Renal pelvis (tissue), 12 donors: ENCODE measurements at places on chromosomes 7 and 10.
A peak's percentile ranks its signal among the peaks of the same experiment; 100 is the strongest.

- DNase-seq: no peak
Measured at GRCh38 chr7:150421831-150422230, 28.6 kb upstream of the GIMAP8 start.

DNA sequence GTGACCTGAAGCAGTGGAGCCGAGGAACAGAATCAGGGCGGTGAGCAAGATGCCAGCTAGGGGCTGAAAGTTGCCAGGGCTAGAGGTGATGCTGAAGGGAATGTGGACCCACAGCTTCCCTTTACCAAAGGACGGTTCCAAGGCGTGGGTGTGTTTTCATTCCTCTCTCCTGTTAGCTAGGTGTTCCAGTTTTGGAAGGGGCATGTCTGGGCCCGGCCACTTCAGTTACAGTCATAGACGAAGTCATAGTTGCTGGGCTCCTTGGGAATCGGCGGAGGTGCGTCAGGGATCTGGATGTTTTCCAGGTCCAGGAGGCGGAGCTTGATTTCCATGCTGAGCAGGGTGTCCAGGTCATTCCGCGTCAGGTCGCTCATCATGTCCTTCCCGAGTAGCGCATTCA is 131.0 kb upstream of the AOAH start:
- DNase-seq: no peak

GRCh38 chr10:110456046-110456445 is 41.7 kb upstream of the DUSP5 start:
- DNase-seq: no peak

GRCh38 chr7:121608785-121609184 is 212.7 kb upstream of the FAM3C start:
- no peak for DNase-seq

DNA sequence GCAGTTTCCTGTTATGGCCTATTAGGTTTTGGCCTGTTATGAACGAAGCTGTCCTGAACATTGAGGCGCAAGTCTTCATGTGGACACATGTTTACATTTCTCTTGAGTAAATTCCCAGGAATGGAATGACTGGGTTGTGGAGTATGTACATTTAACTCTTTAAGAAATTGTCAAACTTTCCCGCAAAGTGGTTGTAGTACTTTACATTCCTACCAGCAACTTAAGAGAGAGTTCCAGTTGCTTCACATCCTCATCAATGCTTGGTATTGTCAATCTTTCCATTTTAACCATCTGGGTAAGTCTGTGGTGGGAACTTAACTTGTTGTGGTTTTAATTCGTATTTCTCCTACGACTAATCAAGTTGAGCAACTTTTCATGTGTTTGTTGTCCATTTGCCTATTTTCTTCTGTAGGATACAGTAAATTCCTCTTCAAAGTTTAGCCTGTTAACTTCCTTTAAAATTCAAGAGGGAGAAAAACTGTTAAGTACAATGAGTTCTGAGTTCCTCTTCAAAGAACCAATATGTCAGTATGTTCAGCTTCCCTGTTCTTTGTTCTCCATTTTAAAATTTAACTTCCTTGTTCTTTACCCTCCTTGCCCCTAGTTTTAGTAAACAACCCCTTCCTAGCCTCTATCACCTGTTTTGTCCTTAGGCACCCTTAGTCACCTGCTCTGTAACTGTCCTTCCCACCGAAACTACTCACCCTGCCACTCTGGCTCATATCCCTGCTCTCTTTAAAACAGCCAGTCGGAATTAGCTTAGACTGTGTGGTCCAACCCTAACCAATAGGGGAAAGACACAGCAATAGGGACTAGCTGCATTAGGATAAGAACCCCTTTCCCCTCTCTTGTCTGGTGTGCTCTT is 74.0 kb downstream of the FAM241B start:
- no peak for DNase-seq

DNA sequence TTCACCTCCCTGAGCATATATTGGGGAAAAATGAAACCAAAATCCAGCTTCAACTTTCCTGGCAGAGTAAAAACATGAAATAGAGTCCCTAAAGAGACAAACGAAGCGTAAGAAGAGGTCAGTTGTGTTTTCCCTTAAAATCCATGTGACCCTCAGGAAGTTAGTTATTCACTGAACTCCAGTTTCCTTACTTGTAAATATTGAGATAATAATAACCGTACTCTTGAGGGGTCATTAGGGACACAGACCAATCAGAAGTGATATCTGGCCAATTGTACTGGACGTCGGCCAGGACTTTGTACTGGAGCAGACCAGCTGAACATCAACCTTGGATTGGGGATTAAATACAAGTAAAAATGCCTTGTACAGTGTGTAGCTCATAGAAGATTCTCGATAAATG is 167.0 kb downstream of the GATA3 start:
- DNase-seq: no peak

DNA sequence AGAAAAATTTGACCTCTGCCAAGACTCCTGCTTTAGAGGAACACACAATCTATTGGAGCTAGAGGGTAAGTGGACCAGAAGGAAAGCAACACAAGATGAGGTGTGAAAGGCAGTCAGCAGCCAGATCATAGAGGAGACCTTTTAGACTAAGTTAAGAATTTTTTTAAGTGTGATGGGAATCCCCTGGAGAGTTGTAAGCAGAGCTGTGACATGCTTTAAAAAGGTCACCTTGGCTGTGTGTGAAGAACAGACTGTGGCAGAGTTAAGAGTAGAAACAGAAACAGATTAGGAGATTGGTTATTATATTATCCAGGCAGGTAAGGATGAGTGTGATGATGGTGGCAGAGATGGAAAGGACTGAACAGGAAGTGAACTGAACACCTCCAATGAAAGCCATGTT is 23.5 kb downstream of the CPEB3 start:
- DNase-seq: no peak

GRCh38 chr10:91907033-91907594 is 2.2 kb downstream of the FGFBP3 start:
- no peak for DNase-seq

GRCh38 chr10:12597788-12598765 is 248.7 kb downstream of the CAMK1D start:
- no peak for DNase-seq

GRCh38 chr7:148110097-148110868 is 480.3 kb upstream of the C7orf33 start:
- DNase-seq: no peak

DNA sequence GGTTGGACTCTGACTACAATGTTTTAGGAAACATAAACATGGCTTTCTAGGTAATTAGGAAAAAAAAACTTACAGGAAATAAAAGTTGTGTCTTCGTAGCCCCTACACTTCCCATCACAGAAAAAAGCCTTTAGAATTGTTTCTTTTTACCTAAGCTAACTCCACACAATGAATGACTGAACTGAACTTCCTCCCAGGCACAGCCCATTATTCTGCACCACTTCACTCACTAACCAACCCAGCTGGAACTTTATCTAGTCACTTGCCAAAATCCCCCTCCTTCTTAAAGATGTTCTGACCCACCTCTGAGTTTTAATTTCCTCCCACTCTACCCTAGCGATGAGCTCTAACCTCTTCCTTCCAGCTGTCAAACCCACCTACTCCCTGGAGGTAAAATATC is 91.7 kb upstream of the MEOX2 start:
- no peak for DNase-seq

DNA sequence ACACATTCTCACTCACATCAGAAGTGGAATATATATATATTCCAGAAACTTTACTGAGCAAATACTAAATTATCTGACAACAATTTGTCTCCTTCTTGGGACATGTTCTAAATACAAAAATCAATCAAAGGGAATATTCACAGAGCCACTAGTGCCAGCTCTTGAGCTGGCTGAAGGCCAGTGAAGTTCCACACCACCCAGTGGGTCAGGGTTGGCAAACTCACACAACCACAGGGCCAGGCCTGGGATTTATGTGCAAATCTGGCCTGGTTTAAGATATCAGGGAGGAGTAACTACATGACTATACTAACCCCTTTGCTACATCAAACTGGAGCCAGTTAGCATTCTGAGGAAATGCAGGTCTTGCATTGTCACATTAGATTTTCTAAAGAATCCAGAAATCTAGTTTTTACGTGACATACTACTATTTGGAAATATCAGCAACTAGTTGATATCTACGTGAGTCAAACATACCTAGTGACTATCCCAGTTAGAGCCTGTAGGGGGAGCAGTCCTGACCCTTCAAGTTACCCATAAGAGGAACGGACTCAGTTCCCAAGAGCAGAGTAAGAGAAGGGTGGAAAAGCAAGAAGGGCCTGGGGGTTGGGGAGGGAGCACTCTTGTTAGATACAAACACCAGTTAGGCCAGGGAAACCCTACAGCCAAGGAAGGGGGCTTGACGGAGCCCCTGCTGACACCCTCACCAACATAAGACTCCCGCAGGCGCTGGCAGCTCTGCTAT is 600.4 kb downstream of the KCNMA1 start:
- no peak for DNase-seq

DNA sequence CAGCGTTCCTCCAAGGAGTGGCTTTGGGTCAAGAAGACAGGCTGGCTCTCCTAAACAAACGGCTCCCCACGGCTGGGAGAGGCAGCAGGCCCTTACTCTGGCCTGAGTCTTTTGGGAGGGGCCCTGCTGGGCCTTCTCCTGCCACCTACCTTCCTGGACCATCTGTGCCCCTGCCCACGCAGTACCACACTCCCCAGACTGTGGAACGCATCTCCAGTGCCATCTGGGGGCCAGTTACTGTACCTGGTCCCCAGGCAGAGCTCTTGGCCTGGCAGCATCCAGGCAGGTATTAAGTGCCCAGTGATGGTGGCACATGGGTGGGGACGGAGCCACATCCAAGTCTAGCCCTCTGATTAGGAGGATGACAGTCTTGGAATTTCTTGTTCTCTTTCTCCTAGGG is 14.4 kb downstream of the ALKBH4 start:
- DNase-seq: no peak

DNA sequence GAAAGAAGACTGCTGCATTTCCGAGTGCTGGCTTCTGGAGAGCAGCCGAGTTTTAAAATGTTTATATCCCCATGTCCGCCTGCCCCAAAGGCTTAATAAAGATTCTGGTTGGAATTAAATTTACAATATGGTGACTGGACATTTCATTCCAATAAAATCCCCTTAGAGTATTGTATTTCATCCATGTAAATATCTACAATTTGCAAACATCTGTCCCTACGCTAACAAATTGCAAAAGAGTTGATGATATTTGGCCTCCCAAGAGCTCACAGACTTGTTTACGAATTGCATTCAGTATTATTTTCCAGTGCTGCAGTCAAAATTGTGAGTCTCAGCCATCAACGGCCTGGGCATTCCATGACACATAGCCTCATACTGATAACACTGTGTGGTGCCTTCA is 50.1 kb downstream of the PLEKHS1 start:
- no peak for DNase-seq

DNA sequence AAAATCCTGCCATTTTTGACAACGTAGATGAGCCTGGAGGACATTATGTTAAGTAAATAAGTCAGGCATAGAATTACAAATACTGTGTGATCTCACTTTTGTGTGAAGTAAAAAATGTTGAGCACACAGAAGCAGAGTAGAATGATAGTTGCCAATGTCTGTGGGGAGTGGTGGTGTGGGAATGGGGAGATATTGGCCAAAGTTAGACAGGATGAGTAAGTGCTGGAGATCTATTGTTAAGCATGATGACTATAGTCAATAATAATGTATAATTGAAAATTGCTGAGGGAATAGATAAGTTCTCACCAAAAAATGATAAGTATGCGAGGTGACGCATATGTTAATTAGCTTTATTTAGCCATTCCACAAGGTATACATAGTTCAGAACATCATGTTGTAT is 92.0 kb downstream of the GPR85 start:
- no peak for DNase-seq

DNA sequence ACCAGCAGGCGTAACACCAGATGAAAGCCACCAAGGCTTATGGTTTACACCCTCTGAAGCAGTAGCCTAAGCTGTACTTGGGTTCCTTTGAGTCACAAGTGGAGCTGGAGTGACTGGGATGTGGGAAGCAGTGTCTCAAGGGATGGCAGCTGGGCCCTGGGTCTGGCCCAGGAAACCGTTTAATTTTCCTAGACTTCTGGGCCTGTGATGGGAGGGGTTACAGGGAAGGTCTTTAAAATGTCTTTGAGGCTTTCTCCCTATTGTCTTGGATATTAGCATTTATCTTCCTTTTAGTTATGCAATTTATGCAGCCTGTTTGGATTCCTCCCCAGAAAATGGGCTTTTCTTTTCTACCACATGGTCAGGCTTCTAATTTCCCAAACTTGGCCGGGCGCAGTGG is 568.2 kb downstream of the ANKRD7 start:
- DNase-seq: no peak

- no peak for DNase-seq
Measured at GRCh38 chr7:55073051-55073511, 54.3 kb downstream of the EGFR start.

DNA sequence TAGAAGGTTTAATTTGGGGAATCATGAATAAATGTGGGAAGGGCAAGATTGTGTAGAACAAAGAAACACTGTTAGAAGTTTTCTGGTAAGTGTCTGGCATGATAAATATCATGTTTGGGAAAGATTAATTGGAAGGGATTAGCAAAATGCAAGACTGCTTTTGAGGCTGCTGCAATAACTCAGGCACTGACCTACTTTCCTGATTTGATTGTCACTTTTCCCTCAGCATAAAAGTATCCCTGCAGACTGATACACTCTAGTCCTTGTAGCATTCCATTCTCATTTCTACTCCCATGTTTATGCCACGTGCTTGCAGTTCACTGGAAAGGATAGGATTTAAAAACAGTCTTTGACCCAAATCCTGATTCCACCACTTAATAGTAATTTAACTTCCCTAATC is 303.3 kb upstream of the SEMA3A start:
- no peak for DNase-seq

DNA sequence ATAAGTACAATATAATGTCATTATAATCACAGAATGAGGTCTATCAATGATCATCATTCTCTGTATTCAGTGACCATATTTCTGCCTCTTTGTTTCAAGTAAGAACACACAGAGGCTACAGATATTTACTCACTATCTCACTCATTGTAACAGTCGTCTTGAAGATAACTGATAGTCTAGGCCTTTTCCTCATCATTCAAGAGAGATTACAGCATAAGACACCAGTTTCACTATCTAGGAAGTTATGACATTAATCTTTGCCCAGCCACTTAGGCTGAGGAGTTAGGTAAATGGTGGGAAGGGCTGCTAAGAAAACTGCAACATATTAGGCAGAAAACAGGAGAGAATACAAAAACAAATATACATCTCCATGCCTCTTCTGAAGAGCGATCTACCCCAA is 125.3 kb downstream of the CHCHD3 start:
- no peak for DNase-seq

DNA sequence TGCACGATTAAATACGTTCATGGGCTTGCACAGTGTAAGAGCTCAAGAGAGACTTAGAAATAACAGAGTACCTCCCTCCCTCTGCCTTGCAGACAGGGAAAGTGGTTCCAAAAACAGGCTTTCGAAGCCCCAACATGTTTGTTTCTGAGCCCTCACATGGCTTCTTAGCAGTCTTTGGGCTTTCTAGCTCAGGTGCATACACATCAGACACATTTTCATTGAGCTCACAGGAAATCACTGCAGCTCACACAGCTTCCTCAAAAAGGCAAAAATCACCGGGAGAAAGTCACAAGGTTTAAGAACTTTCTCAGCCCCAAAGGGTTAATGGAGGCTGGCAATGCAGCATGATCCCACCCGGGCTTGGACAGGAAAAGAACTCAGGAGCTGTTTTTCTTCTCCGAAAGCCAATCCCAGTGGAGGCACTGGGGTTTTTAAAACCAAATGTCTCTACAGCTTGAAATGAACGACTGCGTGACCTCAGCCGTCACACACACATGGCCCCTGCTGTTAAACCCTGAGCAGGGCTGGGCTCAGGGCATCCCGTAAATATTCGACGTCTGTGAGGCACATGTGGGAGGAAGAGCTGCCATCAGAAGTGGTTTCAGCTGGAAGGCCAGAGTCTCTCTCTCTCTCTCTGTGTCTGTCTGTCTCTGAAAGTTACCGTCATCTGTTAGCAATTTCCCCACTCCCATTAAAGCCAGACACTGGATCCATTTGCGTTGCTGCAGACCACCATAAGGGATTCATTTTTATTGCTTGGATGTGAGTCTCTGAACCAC is 69.7 kb downstream of the CALML3 start:
- DNase-seq: peak; percentile 72
